A549 treated with CpdA at 1 μM for 4 hours (cell line): ENCODE measurements at places on chromosomes 16 and 17. TPM values are rescaled to one million over a fixed set of nuclear protein-coding genes. Genes with fewer than 3 reads are reported as not detected.

Gene TOP3A
- 34.8 to 41.2 TPM (median 37.6 TPM) in 5 replicates for total RNA-seq

Gene NHLRC4
- total RNA-seq, result 0.12 to 0.23 TPM (median 0.21 TPM) in 5 replicates

Gene FBXW10
- total RNA-seq, result 0.96 to 1.9 TPM (median 1.2 TPM) in 5 replicates

Gene ASPHD1
- total RNA-seq, result 20.9 to 30.7 TPM (median 28.3 TPM) in 5 replicates

Gene AKTIP
- 18.9 to 26.5 TPM (median 22.7 TPM) in 5 replicates for total RNA-seq

Gene ZNF469
- total RNA-seq, result 9.4 to 16.7 TPM (median 11.5 TPM) in 5 replicates

Gene ABI3
- total RNA-seq, result 0.02 TPM in 1 of 5 replicates, not detected in the others

Gene TGFB1I1
- total RNA-seq, result 34.3 to 68.8 TPM (median 45.1 TPM) in 5 replicates

Gene CTF1
- 0.09 to 0.23 TPM (median 0.16 TPM) in 4 of 5 replicates, not detected in the other for total RNA-seq

Gene SEPTIN12
- total RNA-seq, result not detected in 5 replicates

Gene ZSCAN10
- total RNA-seq, result 0.03 TPM in 1 of 5 replicates, not detected in the others

Gene LRRC46
- 2.7 to 4.1 TPM (median 3.6 TPM) in 5 replicates for total RNA-seq

Gene CCL15
- total RNA-seq, result not detected in 5 replicates
